ENCODE measurements at places on chromosomes 4 and X. TPM values are rescaled to one million over a fixed set of nuclear protein-coding genes. Genes with fewer than 3 reads are reported as not detected.

DNA sequence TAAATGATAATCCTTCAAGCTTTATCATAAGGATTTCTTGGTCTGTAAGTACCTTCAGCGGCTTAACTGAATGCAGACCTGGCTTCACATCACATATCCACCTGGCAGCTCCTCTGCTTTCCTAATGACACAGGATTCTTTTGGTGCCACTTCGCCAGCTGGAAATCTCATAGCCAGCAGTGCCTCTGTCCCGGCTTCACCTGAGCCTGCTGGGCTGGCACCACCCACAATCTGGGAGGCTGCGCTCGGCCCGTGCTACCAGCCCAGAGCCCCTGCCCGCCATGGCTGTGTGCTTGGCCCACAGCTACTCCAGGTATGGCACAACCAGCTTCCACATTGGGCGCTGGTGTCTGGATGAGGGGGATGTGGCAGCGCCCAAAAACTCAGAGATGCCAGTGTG lies 37.4 kb downstream of the SPRY1 start:
- H3K27ac ChIP-seq = no peak overlapping the region
- DNase-seq = no peak
- H3K4me3 ChIP-seq = no peak overlapping the region
- no peaks in the 10 kb centered on the region for H3K27me3 ChIP-seq
- no peaks in the 10 kb centered on the region for H3K36me3 ChIP-seq

DNA sequence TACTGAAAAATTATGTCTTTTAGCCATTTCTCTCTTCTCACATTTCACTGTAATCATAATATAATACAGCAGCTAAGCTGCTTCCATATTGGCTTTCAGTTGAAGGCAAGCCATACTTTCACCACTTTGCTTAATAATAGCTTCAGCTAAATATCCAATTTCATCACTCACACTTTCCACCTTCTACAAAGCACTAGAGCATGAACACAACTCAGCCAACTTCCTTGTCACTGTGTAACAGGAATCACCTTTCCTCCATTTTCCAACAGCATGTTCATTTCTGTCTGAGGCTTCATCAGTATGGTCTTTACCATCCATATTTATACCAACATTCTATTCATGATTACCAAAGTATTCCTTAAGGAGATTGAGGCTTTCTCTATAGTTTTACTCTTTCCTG lies 219.8 kb upstream of the CTSO start:
- no peak for DNase-seq
- no peaks in the 10 kb centered on the region for H3K27me3 ChIP-seq
- no peak overlapping the region for H3K27ac ChIP-seq
- H3K36me3 ChIP-seq = no peaks in the 10 kb centered on the region

- no peaks in the 10 kb centered on the region for H3K4me1 ChIP-seq
- no peaks in the 10 kb centered on the region for H3K36me3 ChIP-seq
- no peak overlapping the region for H3K4me3 ChIP-seq
These were observed 1583.5 kb downstream of the PCDH18 start for GRCh38 chr4:135948797-135949196.

DNA sequence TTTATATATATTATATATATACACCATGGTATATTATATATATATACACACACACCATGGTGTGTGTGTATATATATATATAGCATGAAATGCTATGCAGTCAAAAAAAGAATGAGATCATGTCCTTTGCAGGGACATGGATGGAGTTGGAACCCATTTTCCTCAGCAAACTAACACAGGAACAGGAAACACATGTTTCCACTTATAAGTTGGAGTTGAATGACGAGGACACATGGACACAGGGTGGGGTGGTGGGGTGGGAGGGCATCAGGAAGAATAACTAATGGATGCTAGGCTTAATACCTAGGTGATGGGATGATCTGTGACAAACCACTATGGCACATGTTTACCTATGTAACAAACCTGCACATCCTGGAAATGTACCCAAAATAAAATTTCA lies 293.6 kb upstream of the NDST3 start:
- H3K4me1 ChIP-seq = no peaks in the 10 kb centered on the region
- no peak for DNase-seq
- H3K27me3 ChIP-seq = no peaks in the 10 kb centered on the region

DNA sequence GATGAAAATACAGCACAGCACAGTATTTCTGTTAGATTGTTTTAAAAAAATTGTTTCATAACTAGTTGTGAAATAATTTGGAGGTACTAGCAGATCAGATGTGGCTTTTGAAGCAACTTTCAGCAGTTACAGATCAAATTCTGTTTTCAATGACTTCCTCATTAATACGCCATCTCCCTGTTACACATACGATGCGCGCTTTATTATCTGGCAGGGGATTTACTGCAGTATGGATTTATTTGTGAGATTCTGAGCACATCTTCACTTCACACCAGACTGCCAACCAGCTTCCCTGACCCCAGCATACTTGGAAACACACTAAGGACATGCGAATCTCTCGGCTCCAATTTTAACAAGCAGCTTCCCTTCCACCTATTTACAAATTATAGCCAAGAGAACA lies 235.5 kb upstream of the DIAPH2 start:
- no peaks in the 10 kb centered on the region for H3K36me3 ChIP-seq
- H3K4me1 ChIP-seq = peaks cover 4% of the 10 kb centered on the region
- H3K27ac ChIP-seq = no peak overlapping the region

GRCh38 chr4:42843694-42844093 lies 48.8 kb upstream of the GRXCR1 start:
- H3K27ac ChIP-seq = no peak overlapping the region
- no peaks in the 10 kb centered on the region for H3K4me1 ChIP-seq
- H3K36me3 ChIP-seq = no peaks in the 10 kb centered on the region
- no peaks in the 10 kb centered on the region for H3K27me3 ChIP-seq
- DNase-seq = no peak

EDNRA gene
- total RNA-seq = 1.3 TPM
